ENCODE measurements at places on chromosomes 6 and 20.

GRCh38 chr6:169170583-169170955, 83.1 kb downstream of the THBS2 start:
- DNase-seq, result no peak

- no peak for DNase-seq
Measured at GRCh38 chr6:72665599-72665998, 43.7 kb downstream of the KCNQ5 start.

GRCh38 chr6:6682225-6682624, 93.7 kb downstream of the LY86 start:
- no peak for DNase-seq

DNA sequence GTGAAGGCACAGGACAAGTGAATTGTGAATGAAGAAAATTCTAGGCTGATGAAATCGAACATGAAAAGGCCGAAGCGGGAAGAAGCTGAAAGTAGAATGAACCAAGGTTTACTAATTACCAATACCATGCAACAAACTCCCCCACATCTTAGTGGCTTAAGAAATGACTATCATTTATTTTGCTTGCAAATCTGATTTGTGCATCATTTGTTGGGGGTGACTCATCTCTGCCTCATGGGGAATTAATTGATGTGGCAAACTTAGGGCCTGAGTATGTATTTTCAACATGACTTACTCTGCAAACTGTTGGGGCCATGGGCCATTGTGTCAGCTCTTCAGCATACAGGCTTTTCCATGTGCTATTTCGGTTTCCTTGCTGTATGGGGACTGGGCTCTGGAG, 26.8 kb downstream of the PPP1R14C start:
- DNase-seq, result peak; percentile 34

GRCh38 chr6:84772428-84773132, 8.2 kb upstream of the TBX18 start:
- no peak for DNase-seq

Data from activated CD4-positive, alpha-beta T cell treated with anti-CD3 and anti-CD28 coated beads for 24 hours (primary cell).